ENCODE measurements at places on chromosomes 12 and 14.

- no peak for DNase-seq
These were observed 183.6 kb downstream of the CRADD start for GRCh38 chr12:93860668-93861373.

DNA sequence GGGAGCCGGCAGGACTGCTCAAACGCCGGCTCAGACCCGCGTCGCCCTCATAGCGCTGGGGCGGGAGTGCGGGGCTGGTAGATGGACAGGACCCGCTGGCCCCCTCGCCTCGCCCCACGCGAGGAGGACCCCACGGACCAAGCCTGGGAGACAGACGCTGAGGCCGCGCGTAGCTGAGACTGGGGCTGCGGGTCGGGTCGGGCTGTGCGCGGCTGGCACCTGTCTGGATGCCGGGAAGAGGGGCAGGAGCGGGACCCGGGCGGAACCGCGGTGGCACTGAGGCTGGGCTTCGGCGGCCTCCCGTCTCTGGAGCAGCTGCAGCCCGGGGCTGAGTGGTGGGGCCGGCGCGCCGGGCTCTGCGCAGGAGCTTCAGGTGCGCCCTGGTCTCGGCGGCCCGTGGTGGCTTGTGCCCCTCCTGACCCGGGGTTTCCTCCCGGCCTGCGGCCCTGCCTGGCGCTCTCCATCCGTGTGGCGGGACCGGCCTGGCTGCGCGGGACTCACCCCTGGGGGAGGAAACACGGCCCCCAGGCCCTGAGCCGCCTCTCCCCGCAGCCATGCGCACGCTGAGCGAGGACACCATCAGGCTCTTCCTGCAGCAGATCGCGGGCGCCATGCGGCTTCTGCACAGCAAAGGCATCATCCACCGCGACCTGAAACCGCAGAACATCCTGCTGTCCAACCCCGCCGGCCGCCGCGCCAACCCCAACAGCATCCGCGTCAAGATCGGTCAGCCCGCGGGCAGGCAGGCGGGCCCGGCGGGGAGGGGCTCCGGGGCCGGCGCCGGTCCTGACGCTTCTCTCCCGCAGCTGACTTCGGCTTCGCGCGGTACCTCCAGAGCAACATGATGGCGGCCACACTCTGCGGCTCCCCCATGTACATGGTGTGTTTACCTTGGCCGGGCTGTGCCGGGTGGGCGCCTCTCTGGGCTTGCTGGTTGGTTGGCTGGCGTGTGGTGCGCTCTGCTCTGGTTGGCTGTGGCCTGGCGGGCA, 14.0 kb downstream of the ULK1 start:
- DNase-seq: no peak

DNA sequence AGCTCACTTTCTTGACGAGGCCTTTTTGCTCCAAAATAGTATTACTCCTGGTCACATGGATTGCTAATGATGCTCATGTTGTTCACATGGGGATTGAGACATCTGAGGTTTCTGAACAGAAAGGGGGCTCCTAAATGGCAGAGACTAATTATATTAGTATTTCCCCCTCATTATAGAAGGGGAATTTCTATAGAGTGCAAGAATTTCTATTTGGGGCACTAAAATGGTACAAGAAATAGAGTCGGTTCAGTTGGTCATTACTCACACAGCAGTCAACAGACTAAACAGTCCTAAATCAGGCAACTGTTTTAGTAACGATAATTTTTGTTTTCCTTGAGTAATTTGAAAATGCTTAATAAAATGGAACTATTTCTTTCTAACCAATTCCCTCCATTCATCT, 108.9 kb downstream of the DACT1 start:
- no peak for DNase-seq

GRCh38 chr12:116244001-116244400, 33.5 kb downstream of the MED13L start:
- DNase-seq: peak; percentile 24

- DNase-seq: peak; percentile 45
These were observed 50.5 kb downstream of the IRF2BPL start for GRCh38 chr14:76977793-76978720.

GRCh38 chr14:83483063-83483462, 1949.4 kb upstream of the SEL1L start:
- DNase-seq: peak; percentile 56

DNA sequence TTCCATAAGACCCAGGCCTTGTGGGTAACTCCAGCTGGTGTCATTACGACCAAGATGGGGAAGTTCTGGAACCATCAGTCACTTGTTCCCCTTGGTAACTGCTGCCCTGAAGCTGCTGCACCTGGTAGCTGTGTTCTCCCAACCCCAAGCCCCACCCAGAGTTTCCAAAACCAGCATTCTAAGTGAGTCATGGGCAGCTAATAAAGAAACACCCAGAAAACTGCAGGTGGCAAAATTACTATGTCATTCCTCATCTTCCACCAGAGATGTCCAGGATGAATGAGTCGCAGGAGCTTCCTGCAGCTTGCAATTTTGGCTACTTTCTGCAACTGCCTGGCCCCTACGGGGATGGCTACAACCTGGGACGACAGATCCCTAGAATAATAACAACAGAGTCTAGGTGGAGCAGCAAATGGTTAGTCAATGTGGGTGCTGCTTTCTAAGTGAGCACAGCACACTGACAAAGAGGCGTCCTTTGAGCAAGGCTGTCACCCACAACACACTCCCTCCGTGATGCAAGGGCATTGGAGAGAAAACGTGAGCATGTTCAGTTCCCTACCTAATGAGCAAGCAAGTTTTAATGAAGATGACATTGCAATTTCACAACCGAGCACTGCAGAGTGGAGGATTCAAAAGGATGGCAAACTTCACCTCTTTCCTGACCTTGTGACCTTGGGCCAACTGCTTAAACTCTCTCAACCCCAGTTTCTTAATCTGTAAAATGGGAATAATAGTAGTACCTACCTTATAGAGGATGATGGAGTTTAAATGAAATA, 301.4 kb upstream of the NOS1 start:
- no peak for DNase-seq

DNA sequence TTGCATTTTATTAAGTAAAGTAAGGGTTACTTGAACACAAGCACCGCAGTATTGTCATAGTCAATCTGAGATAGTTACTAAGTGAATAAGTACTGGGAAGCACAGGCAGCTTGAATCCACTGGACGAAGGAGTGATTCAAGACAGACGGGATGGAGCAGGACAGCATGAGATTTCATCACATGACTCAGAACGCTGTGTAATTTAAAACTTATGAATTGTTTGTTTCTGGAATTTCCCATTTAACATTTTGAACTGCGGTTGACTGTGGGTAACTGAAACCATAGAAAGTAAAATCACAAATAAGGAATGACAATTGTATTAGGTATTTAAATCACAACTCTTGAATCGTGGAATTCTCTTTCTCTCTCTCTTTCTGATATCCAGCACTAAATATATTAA, 1630.4 kb upstream of the SEL1L start:
- peak; percentile 20 for DNase-seq

DNA sequence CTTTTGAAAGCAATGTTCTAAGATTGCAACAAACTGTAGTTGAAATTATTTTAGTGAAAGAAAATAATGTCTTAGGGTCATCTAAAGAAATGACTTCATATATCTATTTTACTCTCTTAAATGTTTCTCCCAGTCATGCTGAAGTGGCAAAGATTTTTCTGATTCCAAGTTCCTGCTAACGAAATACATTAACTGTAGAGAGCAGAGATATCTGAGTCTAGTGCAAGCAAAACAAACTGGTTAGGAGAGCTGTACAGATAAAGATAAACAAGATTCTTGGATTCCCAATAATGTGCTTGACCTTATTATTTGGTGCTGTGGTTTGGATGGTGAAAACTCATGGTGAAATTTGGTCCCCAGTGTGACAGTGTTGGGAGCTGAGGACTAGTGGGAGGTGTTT, 199.9 kb upstream of the PWP1 start:
- no peak for DNase-seq

- DNase-seq: no peak
These were observed 315.5 kb downstream of the SNAPC1 start for GRCh38 chr14:62077676-62078261.

DNA sequence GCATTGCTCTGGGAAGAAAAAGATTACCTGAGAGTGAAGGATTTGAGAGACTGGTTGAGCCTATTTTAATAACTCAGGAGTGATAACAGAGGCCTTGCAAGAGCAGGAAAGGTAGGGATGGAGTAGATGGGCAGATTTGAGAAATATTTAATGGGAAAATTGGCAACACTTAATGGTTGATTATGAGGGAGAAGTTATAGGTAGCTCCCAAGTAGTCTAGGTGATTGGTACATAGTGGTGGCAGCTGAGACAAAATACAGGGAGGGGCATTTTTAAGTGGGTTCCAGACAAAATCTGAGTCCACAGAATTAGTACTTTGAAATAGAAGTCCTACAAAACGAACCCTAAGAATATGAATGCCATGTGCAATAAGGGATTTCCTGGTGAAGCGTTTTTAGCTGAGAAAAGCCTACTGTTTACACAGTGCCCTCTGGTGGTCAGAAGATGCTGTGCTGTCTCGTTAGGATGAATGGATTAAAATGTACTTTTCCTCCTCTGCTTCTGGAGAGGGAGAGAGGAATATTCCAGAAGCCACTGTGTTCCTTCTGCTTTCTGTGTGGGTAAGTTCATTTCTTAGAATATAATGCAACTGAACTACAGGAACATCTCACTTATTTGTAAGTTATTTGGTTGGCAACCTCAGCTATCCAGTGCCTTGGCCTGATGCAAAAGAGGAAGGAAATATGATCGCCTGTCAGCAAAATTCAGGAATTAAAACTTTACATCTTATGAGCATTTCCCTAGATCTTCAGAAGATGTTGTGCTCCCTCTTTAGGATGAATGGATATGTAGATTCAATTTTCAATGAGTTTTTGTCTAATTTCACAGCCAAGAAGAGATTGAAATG, 6.5 kb downstream of the ZBTB1 start:
- DNase-seq: peak; percentile 50

DNA sequence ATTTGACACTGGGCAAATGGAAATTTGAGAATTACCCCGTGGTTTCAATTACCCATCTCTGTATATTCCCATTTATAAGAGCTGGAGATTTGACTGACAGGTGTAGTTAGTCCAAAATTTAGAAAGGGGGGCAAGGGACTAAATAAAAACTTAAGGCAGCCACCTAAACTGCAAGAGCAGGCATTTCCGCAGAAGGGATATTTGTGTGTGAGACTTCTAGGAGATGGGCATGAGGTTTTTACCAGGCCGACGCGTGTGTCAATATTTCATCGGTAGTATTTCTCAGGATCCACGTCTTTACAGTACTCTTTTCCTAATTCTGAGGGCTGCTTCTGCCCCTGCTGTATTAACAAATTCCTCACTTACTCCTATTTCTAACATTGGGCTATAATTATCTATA, 1.4 kb downstream of the FAR2 start:
- DNase-seq: no peak

- peak; percentile 28 for DNase-seq
These were observed 26.0 kb upstream of the TMTC2 start for GRCh38 chr12:82660541-82661325.

GRCh38 chr14:101849125-101849524, 87.6 kb downstream of the PPP2R5C start:
- no peak for DNase-seq

DNA sequence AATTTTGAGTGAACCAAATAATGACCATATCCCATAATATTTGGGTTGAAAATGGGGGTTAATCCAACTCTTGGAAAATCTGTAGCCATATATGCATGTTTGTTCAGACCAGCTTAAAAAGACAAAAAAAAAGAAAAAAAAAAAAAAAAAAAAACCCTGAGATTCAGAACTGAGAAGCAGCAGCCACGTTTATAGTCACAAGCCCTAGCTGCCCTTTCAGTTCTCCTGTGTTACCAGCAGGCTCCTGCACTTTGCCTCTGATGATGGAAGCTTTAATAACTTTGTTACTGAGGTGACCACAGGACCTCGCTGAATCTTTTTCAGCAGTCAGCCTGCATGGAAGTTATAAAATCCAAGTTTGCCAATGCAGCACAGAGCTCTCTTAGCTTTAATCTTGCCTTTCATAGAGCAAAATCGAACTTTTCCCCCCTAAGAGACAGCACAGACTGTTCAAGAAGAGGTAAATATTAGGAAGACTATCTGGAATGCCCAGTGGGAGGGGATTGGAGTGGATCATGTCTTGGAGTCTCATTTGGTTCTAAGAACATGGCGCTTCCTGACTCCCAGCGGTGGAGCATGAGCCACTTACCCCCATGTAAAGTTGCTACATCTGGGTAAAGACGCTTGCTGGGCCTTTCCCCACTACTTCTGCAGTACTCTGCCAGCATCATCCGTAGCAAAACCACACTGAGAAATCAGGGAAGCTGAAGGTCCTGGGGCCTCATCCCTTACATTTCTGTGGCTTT, 20.6 kb downstream of the GNG2 start:
- no peak for DNase-seq

DNA sequence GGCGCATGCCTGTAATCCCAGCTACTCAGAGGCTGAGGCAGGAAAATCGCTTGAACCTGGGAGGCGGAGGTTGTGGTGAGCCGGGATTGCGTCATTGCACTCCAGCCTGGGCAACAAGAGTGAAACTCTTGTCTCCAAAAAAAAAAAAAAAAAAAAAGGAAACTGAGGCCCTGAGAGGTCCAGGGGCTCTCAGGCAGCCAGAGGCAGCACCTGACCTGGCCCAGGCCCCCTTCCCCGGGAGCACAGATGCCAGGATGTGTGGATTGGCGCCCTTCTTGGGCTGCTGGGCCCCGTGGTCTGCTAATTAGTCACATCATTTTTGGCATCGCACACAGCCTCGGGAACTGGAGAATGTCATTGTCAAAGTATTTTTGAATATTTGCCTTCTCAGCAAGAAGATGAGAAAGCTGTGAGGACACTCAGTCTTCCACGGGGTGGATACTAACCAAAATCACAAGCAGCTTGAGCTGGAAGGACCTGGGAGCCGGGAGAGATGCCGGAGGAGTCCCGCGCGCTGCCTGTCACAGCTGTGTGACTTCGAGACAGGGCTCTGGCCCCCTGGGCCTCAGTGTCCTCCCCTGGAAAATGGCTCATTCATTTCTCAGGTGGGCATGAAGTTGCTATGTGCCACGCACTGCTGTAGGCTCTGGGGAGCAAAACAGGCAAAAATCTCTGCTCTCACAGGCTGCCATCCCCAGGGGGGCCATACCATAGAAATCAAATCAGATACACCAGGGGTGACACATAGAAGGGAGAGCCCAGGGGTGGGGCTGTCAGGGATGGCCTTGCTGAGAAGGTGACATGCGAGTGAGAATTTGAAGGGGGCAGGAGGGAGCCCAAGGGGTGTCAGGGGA, 12.5 kb upstream of the RCOR1 start:
- no peak for DNase-seq

DNA sequence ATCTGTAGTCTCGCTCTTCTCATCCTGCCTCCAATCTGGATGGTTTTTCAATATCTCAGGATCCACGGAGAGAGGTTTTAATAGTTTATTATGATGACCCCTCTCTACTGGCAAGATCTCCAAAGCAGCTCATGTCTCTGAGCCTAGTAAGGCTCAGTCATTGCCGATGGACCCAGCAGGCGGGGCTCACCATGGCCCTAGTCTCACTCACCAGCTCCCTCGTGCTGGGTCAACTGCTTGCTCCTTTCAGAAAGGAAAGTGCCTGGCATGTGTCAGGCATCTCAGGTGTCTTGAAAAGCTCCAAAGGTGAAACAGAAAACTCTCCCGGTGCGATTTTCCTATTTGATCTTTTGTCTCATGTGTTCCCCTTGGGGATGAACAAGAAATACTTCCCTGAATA, 179.0 kb downstream of the CALM1 start:
- no peak for DNase-seq

Data from NCI-H226 (cell line).